ENCODE measurements at places on chromosomes 12 and 14.

DNA sequence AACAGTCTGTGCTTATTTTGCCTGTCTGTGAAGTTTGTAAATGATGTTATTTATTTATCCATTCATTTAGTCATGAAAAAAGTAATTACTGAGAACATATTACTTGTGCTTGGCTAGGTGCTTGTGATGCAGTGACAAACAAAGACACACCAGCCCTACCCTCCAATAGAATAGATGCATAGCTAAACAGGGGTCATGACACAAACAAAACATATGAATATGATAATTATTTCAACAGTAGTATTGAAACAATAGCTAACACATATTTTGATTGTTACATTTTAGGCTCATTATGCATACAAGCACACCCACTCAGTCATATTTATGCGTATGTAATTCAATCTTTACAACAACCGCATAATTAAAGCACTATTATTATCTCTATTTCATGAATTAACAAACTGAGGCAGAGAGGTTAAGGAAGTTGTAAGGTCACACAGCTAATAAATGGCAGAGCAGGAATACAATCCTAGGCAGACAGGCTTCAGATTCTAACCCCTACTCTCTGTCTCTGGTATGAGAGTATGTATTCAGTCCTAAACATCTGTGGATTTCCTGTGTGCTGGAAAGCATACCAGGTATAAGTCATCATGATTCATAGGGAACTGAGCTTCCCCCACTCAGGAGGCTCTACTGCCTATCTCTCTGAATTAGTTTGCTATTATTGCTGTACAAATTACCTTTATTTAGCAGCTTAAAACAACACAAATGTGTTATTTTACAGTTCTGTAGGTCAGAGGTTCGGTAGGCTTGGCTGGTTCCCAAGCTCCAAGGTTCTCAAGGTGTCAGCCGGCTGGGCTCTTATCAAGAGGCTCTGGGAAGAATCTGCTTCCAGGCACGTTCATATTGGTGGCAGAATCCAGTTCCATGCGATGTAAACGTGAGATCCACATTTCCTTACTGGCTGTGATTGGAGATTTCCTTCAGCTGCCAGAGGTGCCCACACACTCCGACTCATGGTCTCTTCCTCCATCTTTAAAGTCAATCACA, 509.4 kb downstream of the GALC start:
- no peak for DNase-seq

DNA sequence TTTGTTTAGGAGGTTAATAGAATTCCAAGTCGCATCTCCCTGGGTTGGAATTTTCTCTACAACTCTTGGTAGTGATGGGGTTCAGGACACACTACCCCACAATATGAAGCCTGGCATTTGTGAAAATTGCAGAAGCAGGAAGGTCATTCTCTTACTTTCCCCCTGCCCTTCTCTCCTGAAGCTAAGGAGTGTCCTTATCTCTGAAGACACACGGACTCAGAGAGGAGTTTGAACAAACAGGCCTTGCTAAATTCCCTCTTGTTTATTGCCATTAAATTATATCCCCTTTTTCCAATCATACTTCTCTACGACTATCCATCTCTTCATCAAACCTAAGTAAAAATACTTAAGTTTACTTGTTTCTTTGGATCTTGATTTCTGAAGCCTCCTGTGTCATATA, 443.0 kb downstream of the RAD51B start:
- no peak for DNase-seq

- DNase-seq = no peak
These were observed 211.0 kb downstream of the RBM19 start for GRCh38 chr12:113755098-113755497.

GRCh38 chr14:77311217-77311616, 9.5 kb downstream of the POMT2 start:
- no peak for DNase-seq

GRCh38 chr14:60196291-60196690, 31.1 kb upstream of the DHRS7 start:
- no peak for DNase-seq

DNA sequence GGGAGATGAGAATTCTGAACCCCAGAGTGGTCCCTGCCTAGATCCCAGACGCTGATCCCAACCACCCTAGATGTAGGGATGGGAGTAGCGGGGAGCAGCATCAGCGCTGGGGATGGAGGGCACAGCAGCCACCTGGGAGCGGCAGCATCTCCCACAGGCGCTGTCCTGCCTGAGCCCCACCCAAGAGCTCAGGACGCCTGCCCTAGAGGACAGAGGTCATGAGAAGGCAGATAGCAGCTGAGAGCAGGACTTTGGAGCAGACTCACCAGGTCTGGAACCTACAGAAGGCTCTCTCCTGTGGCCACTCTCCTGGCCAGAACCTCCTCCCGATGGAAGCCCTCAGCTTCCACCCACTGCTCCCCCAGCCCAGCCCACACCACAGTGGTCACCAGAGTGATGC, 7.2 kb downstream of the CCDC85C start:
- DNase-seq = no peak

DNA sequence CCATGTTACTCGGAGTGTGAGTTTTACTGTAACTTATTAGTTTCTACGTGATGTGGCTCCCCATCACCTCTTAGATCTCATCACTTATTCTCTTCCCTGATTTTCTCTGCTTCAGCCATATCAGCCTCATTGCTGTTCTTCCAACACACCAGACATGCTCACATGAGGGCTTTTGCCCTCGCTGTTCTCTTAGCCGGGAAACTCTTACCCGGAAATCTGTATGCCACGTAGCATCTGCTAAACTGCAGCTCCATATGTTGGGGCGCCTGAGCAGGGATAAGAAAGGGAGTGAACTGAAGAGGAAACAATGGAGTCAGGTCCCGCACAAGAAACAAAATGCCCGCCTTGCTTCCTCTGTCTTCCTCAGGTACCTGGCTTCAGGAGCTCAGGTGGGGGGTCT, 16.6 kb downstream of the SMUG1 start:
- no peak for DNase-seq

- no peak for DNase-seq
These were observed 221.5 kb downstream of the PDZRN4 start for GRCh38 chr12:41409628-41410027.

- DNase-seq = no peak
These were observed 14.0 kb downstream of the CEP290 start for GRCh38 chr12:88127855-88128254.

DNA sequence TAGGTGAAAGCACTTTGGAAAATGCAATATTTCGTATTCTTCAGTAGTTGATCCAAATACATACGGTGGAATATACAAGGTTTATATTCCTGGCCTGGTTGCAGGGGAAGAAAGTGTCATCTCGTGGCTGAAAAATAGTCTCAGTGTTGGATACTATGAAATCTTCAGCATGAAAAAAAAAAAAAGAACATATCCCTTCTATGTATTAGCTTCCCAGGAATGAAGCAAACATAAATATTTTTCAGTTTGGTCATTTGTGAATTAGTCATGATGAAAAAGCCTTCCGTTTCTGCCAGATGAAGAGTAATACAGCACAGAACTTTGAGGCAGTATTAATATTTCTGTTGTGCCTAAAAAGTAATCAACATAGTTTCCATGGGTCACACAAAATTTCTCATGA, 36.7 kb downstream of the FLRT2 start:
- DNase-seq = no peak

DNA sequence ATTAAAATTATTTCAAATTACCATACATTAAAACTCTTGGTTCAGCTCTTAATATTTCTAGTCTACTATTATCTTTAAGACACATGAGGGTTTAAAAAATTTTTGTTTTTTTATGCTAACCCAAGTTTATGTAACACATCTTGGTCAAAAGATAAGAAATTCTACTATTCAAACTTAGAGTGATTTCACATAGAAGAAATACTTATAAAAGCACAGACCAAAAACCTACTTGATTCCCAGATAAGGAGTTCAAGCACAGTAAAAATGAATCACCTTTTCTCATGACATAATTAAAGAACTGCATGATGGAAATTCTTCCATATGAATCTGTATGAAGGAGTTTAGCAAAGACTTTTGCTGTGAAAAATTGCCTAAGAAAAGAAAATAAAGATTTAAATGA, 13.9 kb downstream of the PPP2R3C start:
- no peak for DNase-seq

DNA sequence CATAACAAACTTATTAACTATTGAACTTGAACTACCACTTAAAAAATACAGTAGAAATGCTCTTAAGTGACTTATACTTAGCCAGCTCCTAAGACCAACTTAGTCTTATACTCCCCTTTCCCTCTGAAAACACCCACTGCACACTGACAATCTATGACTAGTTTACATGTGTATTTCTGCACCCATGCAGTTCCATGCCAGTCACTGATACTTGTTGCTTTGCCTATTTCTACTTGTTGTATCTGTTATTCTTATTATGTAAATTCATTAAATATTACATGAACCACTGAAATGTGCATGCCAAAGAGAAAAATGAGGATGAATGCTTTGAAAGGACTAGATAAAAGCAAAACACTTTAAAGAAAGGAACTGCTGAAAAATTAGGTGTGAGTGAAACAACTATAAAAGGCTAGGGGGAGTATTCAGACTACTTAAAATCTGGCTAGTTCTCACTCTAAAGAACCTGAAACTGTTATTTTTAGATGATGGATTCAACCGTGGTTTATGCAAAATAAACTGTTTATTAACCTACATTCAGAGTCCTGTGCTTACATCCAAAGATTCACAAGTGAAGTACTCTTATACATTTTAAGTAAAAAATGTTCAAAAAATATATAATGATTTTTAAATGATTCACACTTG, 74.7 kb downstream of the RPS6KA5 start:
- DNase-seq = no peak

DNA sequence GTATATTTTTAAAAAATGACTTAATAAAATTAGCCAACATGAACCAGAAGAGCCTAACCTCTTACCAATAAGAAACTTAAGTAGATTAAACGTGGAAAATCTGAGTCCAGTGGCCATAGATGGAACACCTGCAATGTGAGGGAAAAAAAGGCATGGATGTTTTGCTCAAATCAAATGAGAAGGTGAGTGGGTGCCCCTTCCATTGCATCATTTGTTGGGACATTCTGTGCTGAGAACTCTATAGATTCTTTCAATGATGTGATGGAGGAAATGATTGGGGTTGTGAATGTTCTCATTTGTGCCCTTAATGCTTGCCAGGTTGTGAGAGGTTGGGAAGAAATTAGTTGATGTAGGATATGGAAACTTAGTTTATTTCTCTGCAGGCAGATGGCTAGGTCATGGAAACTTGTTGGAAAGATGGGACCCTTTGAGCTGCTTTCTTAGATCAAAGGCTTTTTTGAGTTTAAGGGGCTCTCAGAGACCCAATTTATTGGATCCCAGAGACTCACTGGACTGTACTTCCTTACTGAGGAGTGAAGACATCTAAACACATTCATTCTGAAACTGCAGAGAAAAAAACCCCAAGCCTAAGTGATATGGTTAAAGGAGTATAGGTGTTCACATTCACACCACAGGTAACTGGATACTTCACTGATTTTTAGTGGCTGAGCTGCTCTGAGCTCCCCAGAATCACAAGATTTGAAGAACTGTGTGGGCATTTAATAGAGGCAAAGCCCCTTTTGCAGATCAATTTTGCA, 95.9 kb downstream of the DACT1 start:
- DNase-seq = no peak

DNA sequence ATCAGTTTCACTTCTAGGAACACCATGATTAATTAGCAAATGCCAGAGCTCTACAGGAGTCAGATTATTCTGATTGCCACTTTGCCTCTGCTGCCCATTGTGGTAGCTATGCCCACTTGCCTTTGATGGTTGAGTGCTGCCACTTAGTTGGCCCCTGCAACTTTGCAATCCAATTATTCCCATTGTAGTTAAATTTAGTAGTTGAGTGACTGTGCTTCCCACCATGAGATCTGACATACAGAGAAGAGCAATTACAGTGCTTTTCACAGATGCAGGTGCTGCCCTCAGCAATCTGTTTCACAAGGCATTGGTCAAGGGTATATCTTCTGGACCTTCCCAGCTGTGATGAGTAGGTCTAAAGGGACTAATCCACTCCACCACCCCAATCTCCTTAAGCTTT, 468.4 kb upstream of the RGS6 start:
- DNase-seq = no peak

GRCh38 chr14:60805841-60806430, 71.4 kb downstream of the MNAT1 start:
- no peak for DNase-seq

DNA sequence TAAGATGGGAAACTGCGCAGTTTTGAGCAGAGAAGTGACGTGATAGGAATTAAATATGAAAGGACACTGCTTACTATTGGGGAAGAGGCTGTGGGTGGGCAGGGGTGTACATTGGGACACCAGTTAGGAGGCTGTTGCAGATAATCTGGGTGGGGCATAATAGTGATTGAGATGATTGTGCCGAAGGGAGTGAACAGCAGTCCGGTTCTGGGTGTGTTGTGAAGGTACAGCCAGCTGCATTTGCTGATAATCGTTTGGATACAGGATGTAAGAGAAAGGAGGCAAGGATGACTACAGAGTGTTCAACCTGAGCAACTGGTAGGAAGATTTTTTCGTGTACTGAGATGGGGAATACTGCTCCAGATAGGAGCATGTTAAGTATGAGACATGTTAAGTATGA, 205.2 kb upstream of the NEDD1 start:
- DNase-seq = no peak

GRCh38 chr14:104965561-104966231, 12.5 kb downstream of the AHNAK2 start:
- no peak for DNase-seq

DNA sequence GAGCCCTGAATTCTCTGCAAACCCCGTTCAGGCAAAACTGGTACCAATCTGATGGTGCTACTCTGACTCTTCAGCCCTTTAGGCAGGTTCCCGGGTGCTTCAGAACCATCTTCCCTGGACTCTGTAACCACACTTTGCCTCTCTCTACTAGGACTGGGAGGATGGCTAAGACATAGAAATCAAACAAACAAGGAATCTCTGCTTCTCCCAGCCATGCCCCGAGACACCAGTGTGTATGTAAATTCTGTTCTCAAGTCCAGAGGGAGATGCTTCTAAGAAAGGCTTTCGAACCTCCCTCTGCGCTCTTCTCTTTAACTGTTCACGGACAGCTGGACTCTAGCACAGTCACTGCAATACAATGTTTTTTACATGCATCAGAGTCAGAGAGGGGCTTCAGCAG, 1.9 kb upstream of the KCNK10 start:
- DNase-seq = no peak

GRCh38 chr14:98176892-98177291, 1095.1 kb downstream of the BCL11B start:
- DNase-seq = no peak

DNA sequence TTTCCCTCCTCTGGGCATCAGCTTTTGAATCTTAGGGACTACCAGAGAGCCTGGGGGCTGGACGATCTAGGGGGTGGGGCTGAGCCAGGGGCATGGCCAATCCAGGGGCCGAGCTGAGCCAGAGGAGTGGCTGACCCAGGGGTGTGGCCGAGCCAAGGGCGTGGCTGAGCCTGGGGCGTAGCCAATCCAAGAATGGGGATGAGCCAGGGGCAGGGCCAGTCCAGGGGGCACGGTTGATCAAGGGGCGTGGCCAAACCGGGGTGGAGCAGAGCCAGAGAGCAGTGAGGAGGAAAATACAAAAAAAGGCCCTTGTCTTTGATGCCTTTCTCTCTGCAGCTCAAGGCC, 219.3 kb upstream of the NOS1 start:
- DNase-seq = no peak

- no peak for DNase-seq
These were observed 20.9 kb downstream of the ZC2HC1C start for GRCh38 chr14:75090353-75090752.

- DNase-seq = no peak
These were observed 216.2 kb downstream of the DUSP6 start for GRCh38 chr12:89135976-89136634.
